Anterior cingulate cortex (tissue), 58 donors: ENCODE measurements at places on chromosomes 11 and 22.

- no peak for DNase-seq
Measured at GRCh38 chr22:28620244-28620922, 59.3 kb downstream of the TTC28 start.

DNA sequence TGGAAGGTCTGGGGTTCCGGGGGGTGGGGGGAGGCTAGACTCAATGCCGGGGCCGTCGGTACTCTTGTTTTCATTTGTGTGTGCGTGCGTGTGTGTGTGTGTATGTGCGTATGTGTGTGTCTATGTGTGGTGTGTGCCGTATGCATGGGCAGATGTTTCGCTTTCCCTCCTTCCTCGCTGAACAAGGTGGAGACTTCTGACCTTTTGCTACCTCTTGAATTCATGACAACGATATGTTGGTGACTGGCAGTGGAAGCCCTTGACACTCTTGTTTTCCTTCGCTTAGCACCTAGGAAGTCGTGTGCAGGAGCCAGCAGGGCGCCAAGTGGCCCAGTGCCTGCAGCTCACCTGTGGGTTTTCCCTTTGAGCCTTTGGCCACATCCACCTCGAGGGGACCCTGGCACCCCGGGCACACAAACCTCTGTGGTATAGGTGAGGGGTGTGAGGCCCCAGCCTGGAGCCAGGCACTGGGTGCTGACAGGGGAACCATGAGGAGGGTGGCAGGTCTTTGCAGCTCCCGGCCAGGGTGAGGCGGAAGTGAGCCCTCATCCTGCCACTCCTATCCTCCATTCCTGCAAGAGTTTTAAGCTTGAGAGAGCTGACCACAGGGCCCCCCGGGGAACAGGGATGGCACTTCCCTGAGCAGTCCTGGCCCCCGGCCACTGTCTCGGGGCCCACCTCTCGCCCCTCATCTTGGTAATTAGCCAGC lies 19.3 kb upstream of the TMEM191C start:
- DNase-seq, result no peak

GRCh38 chr11:44505581-44506054 lies 59.8 kb upstream of the CD82 start:
- no peak for DNase-seq

DNA sequence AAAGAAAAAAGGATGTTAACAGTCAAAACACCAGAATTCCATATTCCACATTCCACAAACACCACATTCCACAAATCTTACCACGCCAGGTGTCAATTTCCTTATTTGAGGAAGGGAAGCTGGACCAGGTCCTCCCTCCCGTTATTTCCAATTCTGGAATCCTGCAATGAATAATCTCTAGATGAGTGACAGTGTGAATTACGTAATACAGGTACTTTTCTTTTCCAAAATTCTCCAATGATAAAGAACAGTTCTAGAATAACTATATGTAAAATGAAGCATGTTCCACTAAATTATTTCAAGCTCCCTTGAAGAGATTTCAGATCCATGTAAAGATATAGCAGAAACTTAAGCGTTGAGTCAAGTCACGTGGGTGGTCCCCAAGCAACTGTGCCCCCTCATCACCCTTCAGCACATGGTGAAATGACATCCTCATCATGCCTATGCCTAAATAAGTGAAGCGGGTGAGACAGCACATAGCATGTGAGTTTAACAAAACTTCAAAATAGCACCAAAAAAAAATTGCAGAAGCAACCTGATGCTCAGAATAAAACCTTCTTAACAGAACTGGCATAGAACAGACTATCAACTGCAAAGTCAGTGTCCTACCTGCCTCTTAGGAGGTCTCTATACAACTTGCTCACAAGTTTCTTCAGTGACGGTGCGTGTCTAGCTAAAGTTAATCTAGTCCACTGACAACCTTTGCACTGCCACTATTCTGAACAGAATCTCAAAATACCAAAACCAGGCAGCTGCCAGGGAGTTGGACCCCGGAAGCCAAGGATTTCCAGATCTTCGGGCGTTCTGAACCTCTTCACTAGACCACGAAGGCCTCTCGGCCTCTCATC lies 876 bp downstream of the NFRKB start:
- DNase-seq, result no peak

- DNase-seq, result no peak
Measured at GRCh38 chr11:101127699-101128570, 1.7 kb downstream of the PGR start.

DNA sequence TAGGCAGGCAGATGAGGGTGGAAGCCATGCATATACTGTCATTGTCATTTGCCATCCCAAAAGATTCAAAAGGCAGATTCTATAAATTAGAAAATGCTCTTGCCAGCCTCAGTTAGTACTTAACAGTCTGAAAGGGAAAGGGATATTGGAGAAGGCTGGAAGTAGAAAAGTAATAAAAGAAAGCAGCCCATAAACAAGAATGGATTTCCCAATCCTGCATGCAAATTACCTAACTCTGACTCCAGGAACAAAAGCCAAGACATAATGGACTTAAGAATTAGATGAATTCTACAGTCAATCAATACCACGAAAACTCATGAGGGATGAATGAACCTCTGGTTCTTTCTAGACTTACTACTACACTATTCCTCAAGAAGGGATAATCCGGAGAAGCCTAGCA lies 5.9 kb downstream of the PAK1 start:
- DNase-seq, result no peak

GRCh38 chr11:7381937-7382336 lies 103.4 kb upstream of the OLFML1 start:
- DNase-seq, result no peak

GRCh38 chr11:80958361-80958760 lies 1517.5 kb upstream of the TENM4 start:
- no peak for DNase-seq

- no peak for DNase-seq
Measured at GRCh38 chr22:31082606-31083376, 1.7 kb downstream of the SMTN start.

DNA sequence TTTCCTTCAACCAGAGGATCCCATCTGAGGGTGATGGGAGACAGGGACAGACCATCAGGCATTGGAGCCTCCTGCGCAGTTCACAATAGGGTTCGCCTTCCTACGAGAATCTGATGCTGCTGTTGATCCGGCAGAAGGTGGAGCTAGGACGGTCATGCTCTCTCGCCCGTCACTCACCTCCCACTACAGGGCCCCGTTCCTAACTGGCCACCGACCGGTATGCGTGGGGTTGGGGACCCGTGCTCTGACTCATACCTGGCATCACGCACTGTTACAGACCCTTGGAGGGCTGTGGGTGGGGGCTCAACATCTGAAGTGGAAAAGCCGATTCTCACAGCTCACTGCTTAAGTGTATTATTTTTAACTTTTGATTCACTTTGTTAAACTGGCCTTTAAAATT lies 402.3 kb downstream of the BRD1 start:
- no peak for DNase-seq

- no peak for DNase-seq
Measured at GRCh38 chr11:35157814-35158700, 19.1 kb downstream of the CD44 start.

DNA sequence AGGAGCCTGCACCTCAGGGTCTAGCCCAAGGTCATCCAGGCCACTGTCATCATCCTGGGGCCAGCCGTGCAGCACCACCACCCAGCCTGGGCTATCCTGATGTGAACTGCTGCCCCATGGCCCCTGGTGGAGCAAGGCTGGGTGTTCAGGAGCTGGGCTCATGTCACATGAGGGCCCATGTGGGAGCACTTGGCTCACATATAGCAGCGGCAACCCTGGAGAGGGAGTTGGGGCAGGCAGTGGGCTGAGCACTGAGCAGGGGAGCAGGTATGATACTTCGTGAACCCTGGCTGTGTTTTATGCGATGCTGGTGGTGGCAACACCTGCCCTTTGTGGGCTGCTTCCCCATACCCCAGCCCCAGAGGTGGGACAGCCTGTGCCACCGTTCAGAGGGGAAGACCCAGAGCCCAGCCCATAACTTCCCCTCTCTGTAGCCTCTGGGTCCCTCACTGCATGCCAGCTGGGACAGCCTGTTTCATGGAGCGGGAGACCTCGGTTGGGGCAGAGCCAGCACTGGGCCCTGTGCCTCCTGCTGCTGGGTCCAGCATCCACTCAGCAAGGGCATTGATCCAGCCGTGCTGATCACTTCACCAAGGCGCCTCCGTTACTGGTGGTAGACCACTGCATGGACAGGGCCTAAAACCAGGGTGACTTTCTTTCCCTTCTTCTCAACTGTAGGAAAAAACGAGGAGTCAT lies 62.5 kb upstream of the SUSD2 start:
- DNase-seq, result no peak

DNA sequence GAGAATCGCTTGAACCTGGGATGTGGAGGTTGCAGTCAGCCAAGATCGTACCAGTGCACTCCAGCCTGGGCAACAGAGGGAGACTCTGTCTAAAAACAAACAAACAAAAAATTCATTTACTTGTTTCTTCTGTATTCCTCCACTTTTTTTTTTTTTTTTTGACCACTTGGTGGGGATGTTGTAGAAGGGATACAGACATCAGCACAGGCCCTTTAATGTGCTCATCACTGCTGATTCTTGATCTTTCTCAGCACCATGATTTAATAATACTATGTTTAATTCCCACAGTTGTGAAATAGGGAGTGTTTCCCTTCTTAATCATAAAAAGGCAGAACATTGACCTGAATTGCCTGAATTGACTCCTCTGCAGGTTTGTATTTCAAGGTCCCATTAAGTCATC lies 4.5 kb downstream of the TTC9C start:
- DNase-seq, result no peak

DNA sequence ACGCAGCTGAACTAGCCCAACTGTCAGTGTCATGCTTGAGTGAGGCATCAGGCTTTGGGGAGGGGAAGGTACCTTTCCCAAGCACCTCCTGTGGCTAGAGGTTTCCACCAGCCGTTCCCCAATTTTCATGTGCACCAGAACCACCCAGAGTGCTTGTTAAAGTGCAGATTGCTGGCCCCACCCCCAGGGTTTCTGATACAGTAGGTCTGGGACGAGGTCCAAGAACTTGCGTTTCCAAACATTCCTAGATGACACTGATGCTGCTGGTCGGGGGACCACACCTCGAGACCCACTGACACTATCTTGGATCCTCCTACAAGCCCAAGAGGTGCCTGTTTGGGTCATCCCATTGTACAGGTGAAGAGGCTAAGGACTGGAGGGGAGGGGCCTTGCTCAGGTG lies 59.8 kb downstream of the PDE2A start:
- DNase-seq, result no peak

GRCh38 chr22:50578776-50579310 lies 616 bp upstream of the CPT1B start:
- no peak for DNase-seq

DNA sequence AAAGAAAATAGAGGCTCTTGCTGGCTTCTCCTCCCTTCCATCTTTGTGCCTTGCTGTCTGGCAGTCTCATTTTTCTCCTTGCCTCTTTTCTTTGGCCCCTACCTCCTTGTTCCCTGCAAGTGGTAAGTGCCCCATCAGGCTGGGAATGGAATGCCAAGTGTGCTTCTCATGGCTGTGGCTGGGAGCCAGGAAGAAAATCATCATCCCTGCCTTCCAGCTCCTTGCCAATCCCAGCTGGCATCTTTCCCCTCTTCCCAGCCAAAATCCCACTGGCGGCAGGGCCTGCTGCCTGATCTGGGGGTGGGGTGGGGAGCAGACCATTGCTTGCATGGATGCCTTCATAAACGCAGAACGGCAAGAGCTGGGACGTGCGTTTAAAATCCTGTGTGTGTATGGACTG lies 27.0 kb upstream of the SLC25A18 start:
- peak; percentile 62 for DNase-seq

GRCh38 chr22:47062126-47062525 lies 299.7 kb downstream of the TBC1D22A start:
- DNase-seq, result no peak

- no peak for DNase-seq
Measured at GRCh38 chr11:86790867-86791849, 9.2 kb upstream of the PRSS23 start.

- no peak for DNase-seq
Measured at GRCh38 chr11:8229299-8230177, 34.1 kb downstream of the LMO1 start.

DNA sequence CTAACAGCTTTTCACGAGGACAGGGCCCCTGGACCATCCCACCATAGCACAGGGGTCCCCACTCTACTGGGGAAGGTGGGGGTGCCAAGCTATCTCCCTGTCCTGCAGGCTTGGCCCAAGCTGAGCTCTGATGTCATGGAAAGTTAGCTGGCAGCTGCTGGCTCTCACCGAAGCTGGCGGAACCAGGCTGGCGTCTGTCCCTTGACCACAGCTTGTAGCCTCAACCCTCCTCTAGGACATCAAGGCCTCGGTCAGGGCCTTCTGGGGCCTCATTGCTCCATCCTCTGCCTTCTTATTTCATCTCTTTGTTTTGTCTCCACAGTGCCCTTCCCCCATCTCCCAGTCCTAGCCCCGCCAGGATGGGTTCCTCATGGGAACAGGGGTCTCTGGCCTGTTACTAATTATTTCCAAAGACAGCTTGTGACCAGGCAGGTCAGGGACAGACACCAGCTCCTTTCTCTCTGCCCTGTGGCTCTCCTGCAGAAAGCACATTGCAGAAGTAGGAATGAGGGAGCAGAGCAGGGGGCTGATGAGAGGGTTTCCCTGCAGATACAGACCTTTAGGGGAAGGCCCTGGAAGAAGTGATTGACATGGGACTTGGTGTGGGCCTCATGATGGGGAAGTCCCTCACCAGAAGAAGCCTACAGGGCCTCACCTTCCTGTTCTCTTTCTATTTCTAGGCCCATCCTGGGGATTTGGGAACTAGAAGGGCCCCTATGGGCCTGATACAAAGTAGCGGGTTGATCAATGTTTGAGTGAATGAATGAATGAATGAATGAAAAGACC lies 97.5 kb upstream of the ALX4 start:
- no peak for DNase-seq

DNA sequence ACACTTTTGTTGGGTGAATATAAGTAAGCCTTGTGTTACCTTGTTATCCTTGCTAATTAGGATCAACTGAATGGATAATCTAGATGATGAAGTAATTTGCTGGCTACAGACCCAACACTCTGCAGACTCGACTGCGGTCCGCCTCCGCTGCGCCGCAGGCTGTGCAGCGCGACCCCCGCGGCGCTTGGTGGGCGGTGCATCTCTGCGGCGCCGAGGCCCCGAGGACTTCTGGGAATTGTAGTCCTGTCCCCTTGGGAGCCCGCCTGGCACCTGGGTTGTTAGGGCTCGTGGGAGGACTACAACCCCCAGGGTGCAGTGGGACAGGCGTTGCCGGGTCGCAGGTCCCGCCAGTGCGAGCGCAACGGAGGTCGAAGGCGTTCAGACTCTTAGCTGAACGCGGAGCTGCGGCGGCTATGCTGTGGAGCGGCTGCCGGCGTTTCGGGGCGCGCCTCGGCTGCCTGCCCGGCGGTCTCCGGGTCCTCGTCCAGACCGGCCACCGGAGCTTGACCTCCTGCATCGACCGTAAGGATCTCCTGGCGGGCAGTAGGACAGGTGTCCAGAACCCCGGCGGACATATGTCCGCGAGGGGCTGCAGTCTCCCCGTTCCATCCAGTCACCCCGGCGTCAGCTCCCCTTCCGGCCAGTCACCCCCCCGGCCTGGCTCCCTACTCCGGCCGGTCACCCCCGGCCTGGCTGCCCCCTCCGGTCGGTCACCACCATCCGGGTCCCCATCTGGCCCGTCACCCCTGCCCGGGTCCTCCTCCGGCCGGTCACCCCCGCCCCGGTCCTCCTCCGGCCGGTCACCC lies at the start of the genes ACAD8 and THYN1:
Gene ACAD8 (plus strand): TSS at position 381 of the 806 bp plus-strand sequence. CDS start 33 bp downstream, at position 414.
Gene THYN1 (minus strand): TSS at position 165 of the 806 bp plus-strand sequence. CDS start 470 bp downstream, outside the sequence.
- DNase-seq, result peak; percentile 97

- DNase-seq, result no peak
Measured at GRCh38 chr11:102320188-102320587, 2.9 kb downstream of the BIRC3 start.

GRCh38 chr11:34176751-34177209 lies 71.4 kb downstream of the NAT10 start:
- no peak for DNase-seq
